ENCODE measurements at places on chromosomes 1 and 21.

DNA sequence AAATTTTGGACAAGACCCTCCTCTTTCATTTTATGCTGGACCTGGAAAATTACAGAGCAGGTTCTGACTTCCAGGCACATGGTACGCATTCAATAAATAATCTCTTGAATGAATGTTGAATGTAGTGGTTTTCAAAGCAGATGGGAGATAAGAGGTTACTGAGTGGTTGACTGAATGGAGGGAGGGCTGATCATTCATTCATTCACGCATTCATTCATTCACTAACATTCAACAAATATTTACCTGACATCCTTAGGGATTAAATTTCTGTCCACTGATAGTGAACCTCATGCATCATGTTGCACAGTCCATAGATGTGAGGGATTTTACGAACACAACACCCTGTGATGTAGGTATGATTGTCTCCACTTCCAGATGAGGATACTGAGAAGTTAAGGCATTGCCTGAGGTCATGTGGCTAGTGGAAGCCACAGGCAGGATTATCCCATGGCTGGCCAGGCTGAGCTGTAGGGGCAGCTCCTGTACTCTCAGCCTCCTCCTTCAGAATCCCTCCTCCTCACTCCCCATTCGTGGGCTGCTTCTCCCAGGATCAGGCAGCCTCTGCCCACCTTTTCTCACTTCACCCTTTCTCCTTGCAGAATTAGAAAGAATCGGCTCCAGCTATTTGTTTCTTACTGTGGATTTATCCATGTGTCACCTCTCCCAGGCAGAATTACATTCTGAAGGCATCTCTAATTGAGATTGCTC is 48.4 kb upstream of the ATP5PO start:
- ATAC-seq = no peak

DNA sequence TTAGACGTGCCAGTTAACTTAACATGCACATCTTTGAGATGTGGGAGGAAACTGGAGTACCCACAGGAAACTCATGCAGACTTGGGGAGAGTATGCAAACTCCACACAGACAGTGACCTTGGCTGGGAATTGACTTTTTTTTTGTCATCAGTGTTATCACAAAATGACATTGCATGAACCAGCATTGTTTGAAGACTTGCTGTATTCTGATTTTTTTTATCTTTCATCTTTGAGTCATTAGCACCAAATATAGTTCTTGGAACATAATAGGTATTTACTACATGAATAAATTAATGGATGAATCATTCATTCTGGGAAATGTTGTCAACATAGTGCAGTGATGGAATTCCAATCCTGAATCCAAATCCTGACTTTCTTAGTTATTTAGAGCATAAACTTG is 77.0 kb downstream of the ATF6 start:
- no peak for ATAC-seq

DNA sequence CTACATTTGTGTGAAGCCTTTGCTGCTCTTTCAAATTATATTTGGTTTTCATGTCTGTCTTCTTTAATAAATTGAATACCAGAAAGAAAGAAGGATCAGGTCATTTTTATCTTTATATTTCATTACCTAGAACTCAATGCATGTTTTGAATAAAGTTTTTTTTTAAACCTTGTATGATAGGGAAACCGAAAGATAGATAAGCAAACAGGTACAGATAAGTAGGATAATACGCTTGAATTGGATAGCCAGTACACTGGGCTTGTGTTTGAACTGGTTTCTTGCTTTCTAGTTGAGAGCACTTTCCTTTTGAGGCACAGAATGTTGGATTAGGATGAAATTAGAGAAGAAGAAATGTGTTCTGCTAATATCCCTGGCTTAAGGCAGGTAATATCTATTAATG is 46.9 kb downstream of the PKN2 start:
- ATAC-seq = no peak

DNA sequence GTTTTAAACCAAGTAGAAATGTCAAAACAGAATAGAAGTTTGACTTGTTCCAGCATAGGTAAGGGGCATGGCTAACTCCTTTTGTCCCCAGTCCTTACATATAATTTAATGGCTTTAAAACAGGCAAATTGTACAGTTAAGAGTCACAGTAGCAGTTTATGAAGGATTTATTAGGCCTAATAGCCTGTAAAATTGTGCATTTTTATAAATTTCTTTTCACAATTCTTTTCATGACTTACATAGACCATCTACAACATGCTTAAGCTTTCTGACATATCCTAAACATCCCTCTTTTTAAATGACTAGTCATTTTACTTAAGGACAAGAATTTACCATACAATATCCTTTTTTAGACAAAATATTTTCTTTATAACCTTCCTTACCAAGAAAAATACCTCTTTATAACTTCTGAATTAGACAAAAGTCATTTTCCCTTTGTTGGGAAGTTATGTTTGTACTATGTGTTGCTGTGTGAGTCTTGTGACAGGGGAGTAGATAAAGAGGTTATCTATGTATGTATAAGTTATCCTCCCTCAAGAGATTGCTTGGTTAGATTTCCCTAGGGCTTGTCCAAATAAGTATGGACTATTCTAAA is 34.5 kb upstream of the SLC5A9 start:
- ATAC-seq = no peak

DNA sequence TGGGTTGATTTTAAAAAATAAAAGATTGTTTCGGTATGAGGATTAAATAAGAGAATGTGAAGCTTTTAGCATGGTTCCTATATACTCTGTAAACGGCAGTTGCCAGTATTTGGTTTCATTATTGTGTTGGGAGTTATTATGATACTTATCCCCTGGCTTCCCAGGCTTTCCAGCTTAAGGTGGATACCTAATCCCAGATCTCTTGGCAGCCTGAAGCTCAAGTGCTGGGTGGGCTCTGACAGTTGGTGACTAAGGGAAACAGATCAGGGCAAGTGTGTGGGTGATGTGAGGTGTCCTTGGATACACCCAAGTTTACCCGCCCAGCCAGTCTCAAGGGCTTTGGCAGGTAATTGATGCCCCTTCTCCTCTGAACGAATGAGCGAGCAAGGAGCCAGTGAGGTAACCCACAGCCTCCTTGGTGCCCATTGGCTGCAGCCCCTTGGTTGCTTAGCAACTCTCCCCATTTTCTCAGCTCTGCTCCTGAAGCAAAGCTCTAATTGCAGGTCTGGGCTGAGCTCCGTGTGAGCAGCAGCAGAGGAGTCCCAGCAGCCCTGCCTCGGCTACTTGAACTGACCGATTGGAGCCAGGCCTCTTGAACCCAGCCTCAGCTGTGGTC is 6.1 kb downstream of the IPO13 start:
- ATAC-seq = no peak

- no peak for ATAC-seq
Observed at GRCh38 chr1:14215151-14215550, 383.3 kb upstream of the KAZN start.

- ATAC-seq = no peak
Observed at GRCh38 chr1:215899901-215900300, 332.8 kb downstream of the KCTD3 start.

GRCh38 chr1:84712276-84712874 is 22.1 kb upstream of the SSX2IP start:
- ATAC-seq = no peak

DNA sequence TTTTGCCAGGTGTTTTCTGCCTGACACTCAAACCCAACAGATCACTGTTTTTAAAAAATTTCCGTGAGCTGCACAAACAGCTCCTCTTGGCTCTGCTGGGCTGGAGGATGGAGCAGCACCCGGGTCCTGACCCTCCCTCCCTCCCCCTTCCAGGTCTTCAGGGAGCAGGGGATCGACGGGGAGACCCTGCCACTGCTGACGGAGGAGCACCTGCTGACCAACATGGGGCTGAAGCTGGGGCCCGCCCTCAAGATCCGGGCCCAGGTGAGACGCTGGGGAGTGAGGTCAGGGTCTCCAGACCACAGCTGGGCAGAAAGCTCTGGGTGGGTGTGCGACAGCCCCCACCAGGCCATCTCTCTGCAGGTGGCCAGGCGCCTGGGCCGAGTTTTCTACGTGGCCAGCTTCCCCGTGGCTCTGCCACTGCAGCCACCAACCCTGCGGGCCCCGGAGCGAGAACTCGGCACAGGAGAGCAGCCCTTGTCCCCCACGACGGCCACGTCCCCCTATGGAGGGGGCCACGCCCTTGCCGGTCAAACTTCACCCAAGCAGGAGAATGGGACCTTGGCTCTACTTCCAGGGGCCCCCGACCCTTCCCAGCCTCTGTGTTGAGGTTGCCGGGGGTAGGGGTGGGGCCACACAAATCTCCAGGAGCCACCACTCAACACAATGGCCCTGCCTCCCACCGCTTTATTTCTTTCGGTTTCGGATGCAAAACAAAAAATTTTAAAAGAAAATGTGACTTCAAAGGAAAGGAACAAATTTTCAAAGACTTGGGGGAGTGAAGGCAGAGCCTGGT is 15.3 kb downstream of the NOC2L start:
- ATAC-seq = no peak

DNA sequence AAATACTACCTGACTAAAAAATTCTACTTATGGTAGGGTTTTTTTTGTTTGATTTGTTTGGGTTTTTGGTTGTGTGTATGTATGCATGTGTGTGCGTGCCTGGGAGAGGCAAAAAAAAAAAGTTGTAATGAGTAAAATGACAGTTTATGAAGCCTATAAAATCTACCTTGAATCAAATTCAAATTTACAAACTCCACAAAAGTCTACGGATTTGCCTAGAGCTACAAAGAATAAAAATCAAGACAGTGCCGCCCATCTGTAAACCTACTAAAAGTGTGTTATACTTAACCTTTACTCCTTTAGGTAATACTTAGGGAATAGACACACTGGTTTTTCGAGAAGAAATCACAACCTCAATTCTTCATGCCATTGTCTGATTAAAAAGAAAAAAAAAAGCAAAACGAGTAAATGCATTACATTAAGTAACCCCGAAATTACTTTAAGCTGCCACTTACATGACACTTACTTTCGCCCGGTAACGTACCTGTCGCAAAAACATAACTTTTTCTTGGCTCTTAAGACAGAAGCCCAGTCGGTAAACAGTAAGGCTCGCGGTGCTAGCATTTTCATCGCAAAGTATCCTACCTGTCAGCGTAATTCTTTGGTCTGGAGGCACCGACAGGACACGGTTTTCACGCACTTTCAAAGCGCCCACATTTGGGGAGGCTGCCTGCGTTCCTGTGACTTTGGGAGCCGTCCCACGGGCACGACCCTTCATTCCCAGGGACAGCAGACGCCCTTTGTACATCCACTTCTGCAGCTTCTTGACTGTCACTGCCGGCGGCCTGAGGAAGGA is 951 bp downstream of the SYDE2 start:
- ATAC-seq = no peak

GRCh38 chr1:58933599-58933926 is 149.7 kb upstream of the JUN start:
- ATAC-seq = no peak

DNA sequence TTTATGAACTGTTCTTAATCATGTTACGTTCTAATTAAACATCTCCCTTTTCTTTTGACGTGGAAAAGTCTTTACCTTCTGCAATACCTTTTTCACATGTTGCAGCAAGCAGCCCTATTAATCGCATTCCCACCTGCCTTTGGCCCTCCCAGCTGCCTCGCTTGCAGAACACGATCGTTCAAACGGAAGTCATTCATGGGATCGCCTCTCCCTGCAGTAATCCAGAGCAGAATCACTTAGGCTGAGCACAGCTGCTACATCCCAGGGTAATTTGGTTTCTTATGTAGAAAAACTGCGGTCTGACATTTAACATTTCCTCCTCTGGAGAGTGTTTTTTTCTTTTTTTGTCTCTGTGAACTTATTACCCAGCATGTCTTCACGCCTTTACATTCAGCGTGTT is 206.3 kb downstream of the KIF26B start:
- no peak for ATAC-seq

DNA sequence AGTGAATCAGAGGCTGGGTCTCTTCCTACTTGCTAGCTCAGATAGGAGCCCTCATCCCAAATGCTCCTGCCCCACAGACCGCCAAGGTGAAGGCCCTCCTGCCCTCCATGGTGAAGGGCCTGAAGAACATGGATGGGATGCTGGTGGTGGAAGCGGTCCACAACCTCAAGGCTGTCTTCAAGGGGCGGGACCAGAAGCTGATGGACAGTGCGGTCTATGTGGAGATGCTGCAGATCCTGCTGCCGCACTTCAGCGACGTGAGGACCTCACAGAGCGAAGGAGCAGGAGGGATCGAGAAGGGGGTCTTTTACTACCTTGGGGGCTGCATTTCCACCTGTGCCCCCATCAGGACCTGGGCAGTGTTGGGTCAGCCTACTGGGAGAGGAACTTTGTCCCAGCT is 14.6 kb upstream of the TTC4 start:
- no peak for ATAC-seq

DNA sequence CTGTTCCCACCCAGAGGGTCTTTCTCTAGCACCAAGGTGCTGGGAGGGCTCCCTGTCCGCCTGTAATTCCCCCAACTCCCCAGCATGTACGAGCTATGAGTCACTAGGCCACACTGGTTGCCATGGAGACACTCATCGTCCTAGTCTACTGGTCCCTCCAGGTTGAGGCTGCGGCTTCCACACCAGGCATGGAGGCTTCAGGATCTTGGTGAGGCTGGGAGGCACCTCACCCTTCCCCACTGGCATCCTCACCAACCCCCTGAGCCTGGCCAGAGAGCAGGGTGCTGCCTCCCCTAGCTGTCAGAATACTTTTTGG is 75.6 kb upstream of the KAZN start:
- no peak for ATAC-seq

GRCh38 chr1:97660431-97661105 is 260.3 kb downstream of the DPYD start:
- no peak for ATAC-seq

DNA sequence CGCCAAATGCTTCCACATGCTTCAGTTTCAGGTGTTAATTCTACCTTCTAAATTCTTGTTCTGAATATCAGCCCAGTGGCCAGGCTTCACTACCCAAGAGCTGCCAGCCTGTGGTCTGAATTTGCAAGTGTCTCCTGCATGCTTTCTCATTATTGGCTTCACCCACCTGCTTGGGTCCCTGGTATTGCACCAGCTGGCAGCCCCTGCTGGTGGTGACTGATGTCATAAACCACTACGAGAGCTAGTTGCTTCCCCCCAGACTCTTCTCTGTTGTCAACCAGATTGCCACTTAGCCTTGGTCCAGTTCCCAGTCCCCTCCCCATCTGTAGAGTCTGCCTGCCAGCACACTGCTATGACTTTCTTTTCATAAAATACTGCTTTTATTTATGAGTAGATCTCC is 197.7 kb upstream of the DUSP10 start:
- peak; percentile 33 for ATAC-seq

DNA sequence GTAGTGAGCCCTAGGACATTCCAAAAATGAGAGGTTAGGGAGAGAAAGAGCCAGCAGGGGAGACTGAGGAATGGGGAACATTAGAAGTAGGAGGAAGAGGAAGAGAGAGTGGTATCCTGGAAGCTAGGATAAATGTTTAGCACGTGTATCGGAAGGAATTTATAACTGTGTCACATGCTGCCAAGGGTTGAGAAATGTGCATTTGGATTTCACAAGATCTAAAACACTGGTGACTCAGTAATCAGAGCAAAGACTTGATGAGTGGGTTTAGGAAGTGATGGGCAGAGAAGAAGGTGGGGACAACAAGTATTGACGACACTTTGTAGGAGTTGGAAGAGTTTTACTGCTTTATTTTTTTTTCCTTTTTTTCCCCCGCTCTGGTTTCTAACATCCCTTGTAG is 193.9 kb downstream of the FMN2 start:
- no peak for ATAC-seq

- peak; percentile 59 for ATAC-seq
Observed at GRCh38 chr1:50333595-50333974, 89.7 kb downstream of the DMRTA2 start.

All from activated CD4-positive, CD25-positive, alpha-beta regulatory T cell treated with anti-CD3 and anti-CD28 coated beads, Interleukin-2, amount 50 U/mL, for 24 hours (primary cell).